ENCODE measurements at places on chromosomes 12 and 14.

DNA sequence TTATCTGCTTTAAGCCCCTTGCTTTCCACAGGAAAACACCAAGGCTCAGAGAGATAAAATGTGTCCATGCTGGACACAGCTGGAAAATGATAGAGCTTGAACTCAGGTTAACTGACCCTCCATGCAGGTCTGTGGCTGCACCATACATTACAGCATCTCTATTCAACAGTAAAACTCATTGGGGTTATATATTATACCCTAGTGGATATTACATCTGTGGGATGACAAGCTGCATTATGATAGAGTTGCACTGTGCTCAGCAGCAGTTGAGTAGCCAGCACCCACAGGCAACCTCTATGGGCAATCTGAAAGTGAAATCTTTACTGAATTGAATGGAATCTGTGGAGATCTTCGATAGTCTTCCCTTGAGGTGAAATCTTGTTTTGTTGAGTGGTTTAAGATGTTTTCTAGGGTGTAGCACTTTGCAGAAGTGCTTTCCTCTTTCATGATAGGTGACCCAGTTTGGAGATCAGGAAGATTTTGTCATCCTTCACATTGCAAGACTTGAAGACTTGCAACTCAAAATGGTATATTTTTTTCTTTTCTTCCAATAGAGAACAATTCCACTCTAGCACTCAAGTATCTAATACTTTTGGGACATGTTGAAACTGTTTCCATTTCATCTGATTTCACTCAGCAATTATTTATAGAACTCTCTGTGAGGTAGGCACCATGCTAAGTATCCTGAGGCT lies 389.2 kb downstream of the RAD51B start:
- no peak for DNase-seq
- H3K27ac ChIP-seq: no peak overlapping the region
- H3K4me1 ChIP-seq: peaks cover 22% of the 10 kb centered on the region
- H3K4me3 ChIP-seq: no peak overlapping the region
- H3K27me3 ChIP-seq: no peaks in the 10 kb centered on the region

GRCh38 chr12:41739066-41739465 lies 405.6 kb downstream of the GXYLT1 start:
- no peak overlapping the region for H3K27ac ChIP-seq
- H3K4me1 ChIP-seq: no peaks in the 10 kb centered on the region
- no peaks in the 10 kb centered on the region for H3K36me3 ChIP-seq
- no peak for DNase-seq
- H3K4me3 ChIP-seq: no peak overlapping the region

GRCh38 chr12:113651662-113652061 lies 180.0 kb upstream of the LHX5 start:
- H3K4me3 ChIP-seq: no peak overlapping the region
- no peak for DNase-seq
- H3K27ac ChIP-seq: no peak overlapping the region
- H3K4me1 ChIP-seq: no peaks in the 10 kb centered on the region

DNA sequence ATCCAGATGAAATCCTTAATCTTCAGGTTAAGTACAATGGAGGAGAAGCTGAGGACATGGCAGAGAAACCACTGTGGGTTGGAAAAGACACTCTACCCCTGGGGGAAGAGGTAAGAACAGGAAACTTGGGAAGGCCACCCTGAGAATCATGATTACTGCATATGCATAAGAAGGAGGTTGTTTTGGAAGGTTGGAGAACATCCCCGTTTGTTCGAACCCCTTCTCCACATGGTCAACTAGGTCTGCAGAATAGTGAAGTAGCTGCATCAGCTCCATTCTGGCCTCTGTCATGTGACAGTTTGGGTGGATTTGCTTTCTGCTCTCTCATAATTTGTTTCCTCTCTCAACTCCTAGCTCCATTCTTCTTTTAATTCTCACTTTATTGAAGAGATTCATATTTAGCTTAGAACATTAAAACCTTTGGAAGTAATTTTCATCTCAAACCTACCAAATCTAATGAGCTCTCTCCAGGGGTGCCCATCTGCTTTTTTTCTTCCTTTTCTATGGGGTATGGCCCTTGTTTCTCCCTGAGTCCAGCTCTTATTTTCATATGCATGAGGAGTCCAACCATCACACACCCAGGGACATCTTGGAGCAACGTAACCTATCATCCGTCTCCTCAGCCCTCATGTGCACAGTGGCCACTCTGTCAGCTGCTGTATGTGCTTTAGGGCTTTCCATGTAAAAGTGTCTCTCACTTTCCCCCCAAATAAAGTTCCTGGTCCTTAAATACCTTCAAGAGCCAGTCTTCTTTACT lies 820.3 kb downstream of the TMEM121 start:
- H3K27me3 ChIP-seq: no peaks in the 10 kb centered on the region
- DNase-seq: no peak
- no peaks in the 10 kb centered on the region for H3K36me3 ChIP-seq
- no peak overlapping the region for H3K4me3 ChIP-seq
- no peak overlapping the region for H3K27ac ChIP-seq

DNA sequence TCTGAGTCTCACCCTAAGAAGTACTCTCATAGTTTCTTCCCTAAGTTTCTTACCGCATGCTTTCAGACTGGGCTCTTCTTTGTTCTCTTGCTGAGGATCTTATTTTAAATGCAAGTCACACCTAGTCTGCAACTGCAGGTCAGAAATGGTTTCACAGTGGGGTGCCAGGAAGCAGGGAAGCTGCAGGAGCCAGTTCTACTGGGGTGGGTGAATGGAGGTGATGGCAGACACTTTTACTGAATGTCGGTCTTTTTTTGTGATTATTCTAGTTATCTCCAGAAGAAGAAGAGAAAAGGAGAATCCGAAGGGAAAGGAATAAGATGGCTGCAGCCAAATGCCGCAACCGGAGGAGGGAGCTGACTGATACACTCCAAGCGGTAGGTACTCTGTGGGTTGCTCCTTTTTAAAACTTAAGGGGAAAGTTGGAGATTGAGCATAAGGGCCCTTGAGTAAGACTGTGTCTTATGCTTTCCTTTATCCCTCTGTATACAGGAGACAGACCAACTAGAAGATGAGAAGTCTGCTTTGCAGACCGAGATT lies 1.7 kb downstream of the FOS start:
- DNase-seq: no peak
- no peak overlapping the region for H3K27ac ChIP-seq
- peaks cover 7% of the 10 kb centered on the region for H3K36me3 ChIP-seq
- peaks cover 6% of the 10 kb centered on the region for H3K27me3 ChIP-seq
- no peaks in the 10 kb centered on the region for H3K4me1 ChIP-seq

DNA sequence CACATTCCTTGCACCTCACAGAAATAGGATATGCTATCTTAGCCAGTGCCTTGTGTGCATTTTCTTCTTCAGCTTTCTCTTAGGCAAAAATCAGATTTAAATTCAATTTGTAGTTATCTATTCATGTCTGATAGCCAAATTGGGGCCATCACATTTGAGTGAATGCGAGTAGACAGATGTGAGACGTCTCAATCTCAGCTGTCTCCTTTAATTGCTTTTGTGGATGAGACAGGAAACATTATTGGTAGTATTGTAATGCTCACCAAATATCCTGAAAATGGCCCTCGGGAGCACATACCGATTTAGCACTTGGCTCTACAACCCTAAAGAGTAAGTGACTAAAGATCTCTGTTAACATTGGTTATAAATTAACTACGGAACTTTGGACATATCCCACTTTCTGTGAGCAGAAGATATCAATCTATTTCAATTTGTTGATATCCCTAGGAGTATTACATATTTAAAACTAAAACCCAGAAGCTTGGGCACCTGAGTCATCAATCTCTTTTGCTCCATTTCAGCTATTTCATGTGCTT lies 1012.5 kb upstream of the TMEM132C start:
- no peaks in the 10 kb centered on the region for H3K27me3 ChIP-seq
- no peaks in the 10 kb centered on the region for H3K36me3 ChIP-seq
- H3K27ac ChIP-seq: no peak overlapping the region
- no peak for DNase-seq
- no peak overlapping the region for H3K4me3 ChIP-seq
- H3K4me1 ChIP-seq: peaks cover 5% of the 10 kb centered on the region

GRCh38 chr14:106507354-106507753 lies 981.0 kb downstream of the TMEM121 start:
- no peaks in the 10 kb centered on the region for H3K4me1 ChIP-seq
- no peak for DNase-seq
- H3K36me3 ChIP-seq: no peaks in the 10 kb centered on the region
- H3K4me3 ChIP-seq: no peak overlapping the region

- no peak overlapping the region for H3K4me3 ChIP-seq
- H3K4me1 ChIP-seq: no peaks in the 10 kb centered on the region
- H3K27me3 ChIP-seq: no peaks in the 10 kb centered on the region
- peak overlapping the region; percentile 32 for H3K27ac ChIP-seq
- H3K36me3 ChIP-seq: no peaks in the 10 kb centered on the region
- no peak for DNase-seq
These were observed 52.2 kb upstream of the SRP54 start for GRCh38 chr14:34930591-34931091.

GRCh38 chr12:29990971-29991370 lies 207.2 kb upstream of the TMTC1 start:
- DNase-seq: no peak
- no peak overlapping the region for H3K4me3 ChIP-seq
- H3K27ac ChIP-seq: no peak overlapping the region
- H3K36me3 ChIP-seq: no peaks in the 10 kb centered on the region

DNA sequence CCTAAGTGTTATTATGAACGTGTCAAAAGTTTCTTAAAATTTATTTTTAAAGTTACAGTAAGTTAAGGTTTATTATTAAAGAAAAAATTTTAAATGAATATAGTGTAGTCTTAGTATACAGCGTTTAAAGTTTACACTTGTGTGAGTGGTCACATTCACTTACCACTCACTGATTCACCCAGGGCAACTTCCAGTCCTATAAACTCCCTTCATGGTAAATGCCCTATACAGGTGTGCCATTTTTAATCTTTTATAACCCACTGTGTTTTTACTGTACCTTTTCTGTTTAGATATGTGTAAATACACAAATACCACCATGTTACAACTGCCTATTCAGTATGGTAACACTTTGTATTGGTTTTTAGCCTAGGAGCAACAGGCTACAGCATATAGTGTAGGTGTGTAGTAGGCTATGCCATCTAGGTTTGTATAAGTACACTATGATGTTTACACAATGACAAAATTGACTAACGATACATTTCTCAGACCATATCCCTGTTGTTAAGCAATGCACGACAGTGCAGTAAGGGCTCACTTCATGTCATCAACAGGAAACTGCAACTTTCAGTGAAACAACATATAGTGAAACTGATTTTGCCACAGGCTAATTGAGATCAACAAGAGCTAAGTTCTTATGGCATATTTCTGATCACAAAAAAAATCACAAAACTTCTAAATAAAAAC lies 112.0 kb upstream of the TMCC3 start:
- DNase-seq: no peak
- H3K27me3 ChIP-seq: no peaks in the 10 kb centered on the region
- H3K4me1 ChIP-seq: no peaks in the 10 kb centered on the region
- no peak overlapping the region for H3K4me3 ChIP-seq

GRCh38 chr12:13149411-13149810 lies 45.9 kb upstream of the GSG1 start:
- no peak overlapping the region for H3K27ac ChIP-seq
- H3K36me3 ChIP-seq: no peaks in the 10 kb centered on the region
- no peak for DNase-seq
- H3K4me3 ChIP-seq: no peak overlapping the region
- no peaks in the 10 kb centered on the region for H3K4me1 ChIP-seq

DNA sequence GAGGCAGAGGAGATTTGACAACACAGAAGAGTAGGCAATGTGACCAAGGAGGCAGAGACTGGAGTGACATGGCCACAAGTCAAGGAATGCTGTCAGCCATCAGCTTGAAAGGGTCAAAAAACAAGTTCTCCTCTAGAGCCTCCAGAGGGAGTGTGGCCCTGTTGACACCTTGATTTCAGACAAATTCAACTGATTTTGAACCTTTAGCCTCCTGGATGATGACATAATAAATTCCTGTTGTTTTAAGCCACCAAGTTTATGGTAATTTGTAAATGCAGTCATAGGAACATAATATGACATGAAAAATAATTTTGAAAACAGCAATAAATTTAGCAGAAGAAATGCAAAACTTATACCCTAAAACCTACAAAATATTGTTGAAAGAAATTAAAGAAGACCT lies 8.5 kb upstream of the NGDN start:
- H3K36me3 ChIP-seq: no peaks in the 10 kb centered on the region
- H3K4me3 ChIP-seq: no peak overlapping the region
- H3K27me3 ChIP-seq: no peaks in the 10 kb centered on the region
- H3K27ac ChIP-seq: no peak overlapping the region

DNA sequence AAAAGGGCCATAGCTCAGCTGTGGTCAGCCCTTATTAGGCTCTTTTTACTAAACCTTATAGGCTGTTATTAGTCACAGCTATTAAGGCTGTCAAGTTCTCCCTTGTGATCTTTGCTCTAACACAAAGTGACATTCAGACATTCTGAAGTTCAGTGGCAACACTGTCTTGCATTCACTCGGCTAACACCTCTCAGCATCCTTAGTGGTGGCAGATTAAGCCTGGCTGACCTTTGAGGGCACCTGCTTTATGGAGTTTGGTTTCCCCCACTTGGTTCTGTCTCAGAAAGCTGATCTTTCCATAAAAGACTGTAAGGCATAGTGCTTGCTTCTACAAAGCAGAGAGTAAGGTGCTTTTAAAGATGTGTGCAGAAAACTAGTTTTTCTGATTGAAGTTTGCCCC lies 677.4 kb upstream of the TMEM132C start:
- H3K36me3 ChIP-seq: no peaks in the 10 kb centered on the region
- DNase-seq: no peak
- H3K4me3 ChIP-seq: no peak overlapping the region
- no peaks in the 10 kb centered on the region for H3K4me1 ChIP-seq

- H3K27me3 ChIP-seq: no peaks in the 10 kb centered on the region
- no peak overlapping the region for H3K4me3 ChIP-seq
- no peak for DNase-seq
- peak overlapping the region; percentile 58 for H3K27ac ChIP-seq
- peaks cover 3% of the 10 kb centered on the region for H3K4me1 ChIP-seq
These were observed 274.9 kb downstream of the PAWR start for GRCh38 chr12:79415746-79416435.

- no peak for DNase-seq
- no peak overlapping the region for H3K4me3 ChIP-seq
- no peaks in the 10 kb centered on the region for H3K36me3 ChIP-seq
- no peak overlapping the region for H3K27ac ChIP-seq
- no peaks in the 10 kb centered on the region for H3K27me3 ChIP-seq
- no peaks in the 10 kb centered on the region for H3K4me1 ChIP-seq
These were observed 37.6 kb downstream of the INSM2 start for GRCh38 chr14:35571598-35571997.

- H3K4me1 ChIP-seq: no peaks in the 10 kb centered on the region
- no peaks in the 10 kb centered on the region for H3K36me3 ChIP-seq
- no peak overlapping the region for H3K27ac ChIP-seq
- H3K27me3 ChIP-seq: no peaks in the 10 kb centered on the region
- DNase-seq: no peak
These were observed 27.4 kb downstream of the NELL2 start for GRCh38 chr12:44848703-44849085.

- no peak overlapping the region for H3K4me3 ChIP-seq
- no peaks in the 10 kb centered on the region for H3K27me3 ChIP-seq
- H3K4me1 ChIP-seq: no peaks in the 10 kb centered on the region
- no peak for DNase-seq
These were observed 17.3 kb upstream of the KRR1 start for GRCh38 chr12:75528692-75529091.

GRCh38 chr14:93970965-93971634 lies 5.3 kb downstream of the ASB2 start:
- no peak overlapping the region for H3K27ac ChIP-seq
- H3K27me3 ChIP-seq: no peaks in the 10 kb centered on the region
- no peaks in the 10 kb centered on the region for H3K4me1 ChIP-seq
- H3K36me3 ChIP-seq: no peaks in the 10 kb centered on the region
- DNase-seq: peak; percentile 47
- H3K4me3 ChIP-seq: peak overlapping the region; percentile 53

- no peak overlapping the region for H3K4me3 ChIP-seq
- H3K36me3 ChIP-seq: no peaks in the 10 kb centered on the region
- H3K27me3 ChIP-seq: no peaks in the 10 kb centered on the region
These were observed 2.1 kb downstream of the OGFOD2 start for GRCh38 chr12:122977153-122977552.
